ENCODE measurements at places on chromosomes 2 and 18.

- DNase-seq: no peak
Observed at GRCh38 chr2:501130-501529, 176.1 kb downstream of the TMEM18 start.

- DNase-seq: no peak
Observed at GRCh38 chr2:62512384-62512783, 6.4 kb upstream of the TMEM17 start.

- DNase-seq: no peak
Observed at GRCh38 chr2:47645246-47645645, 137.7 kb upstream of the MSH6 start.

GRCh38 chr2:137964859-137965459, 686 bp downstream of the HNMT start:
- DNase-seq: no peak

GRCh38 chr2:27123302-27124150, at the start of gene ABHD1:
TSS of gene ABHD1 (plus strand) at chr2:27123815. CDS start at chr2:27123949, 134 bp downstream.
- DNase-seq: peak; percentile 30

GRCh38 chr2:13091455-13091854, 374.7 kb downstream of the TRIB2 start:
- DNase-seq: no peak

DNA sequence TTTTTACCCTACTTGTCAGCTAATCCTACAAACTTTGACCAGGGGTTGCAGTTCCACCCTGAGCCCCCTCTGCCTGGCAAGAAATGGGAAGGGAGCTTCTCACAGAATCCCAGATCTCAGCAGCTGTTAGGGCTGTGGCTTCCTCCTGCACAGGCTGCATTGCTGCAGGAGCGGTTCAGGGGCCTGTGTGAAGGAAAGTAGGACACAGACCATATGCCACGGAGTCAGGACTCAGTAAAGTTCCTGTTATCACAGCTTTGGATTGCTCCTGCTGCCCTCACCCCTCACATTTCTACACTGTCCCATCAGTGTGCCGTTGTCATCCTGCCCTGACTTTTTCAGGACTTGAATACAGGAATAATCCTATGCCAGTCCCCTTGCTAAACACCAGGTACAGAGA, 62.8 kb upstream of the SP3 start:
- DNase-seq: no peak

GRCh38 chr2:210302326-210302725, 12.6 kb downstream of the MYL1 start:
- DNase-seq: no peak

DNA sequence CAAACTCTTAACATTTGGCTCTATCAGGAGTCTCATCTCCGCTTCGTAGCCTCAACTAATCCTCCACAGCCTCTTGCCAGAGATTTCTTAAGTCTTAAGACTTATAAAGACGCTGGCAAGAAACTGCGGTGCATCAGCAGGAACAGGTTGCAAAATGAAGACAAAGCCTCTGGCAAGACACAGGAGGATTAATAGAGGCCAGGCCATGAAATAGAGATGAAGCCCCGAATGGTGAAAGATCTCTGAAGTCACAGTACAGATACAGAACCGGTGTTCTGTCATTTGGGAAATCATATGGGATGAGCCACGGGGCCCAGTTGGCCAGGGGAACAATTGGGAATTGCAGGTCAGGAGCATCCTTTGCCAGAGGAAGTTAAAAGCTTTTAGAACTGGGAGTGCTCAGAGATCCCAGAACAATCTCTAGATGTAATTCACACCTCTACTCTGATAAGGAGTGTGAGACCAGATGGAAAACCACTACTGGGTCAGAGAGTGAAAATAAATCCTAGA, 190.9 kb upstream of the FOSL2 start:
- DNase-seq: no peak

GRCh38 chr2:215280326-215280725, 31.5 kb upstream of the ATIC start:
- no peak for DNase-seq

GRCh38 chr2:127416506-127417001, 1.7 kb upstream of the PROC start:
- no peak for DNase-seq

- no peak for DNase-seq
Observed at GRCh38 chr18:79782566-79783308, 15.0 kb upstream of the KCNG2 start.

GRCh38 chr18:78922856-78923255, 56.8 kb upstream of the SALL3 start:
- DNase-seq: no peak

DNA sequence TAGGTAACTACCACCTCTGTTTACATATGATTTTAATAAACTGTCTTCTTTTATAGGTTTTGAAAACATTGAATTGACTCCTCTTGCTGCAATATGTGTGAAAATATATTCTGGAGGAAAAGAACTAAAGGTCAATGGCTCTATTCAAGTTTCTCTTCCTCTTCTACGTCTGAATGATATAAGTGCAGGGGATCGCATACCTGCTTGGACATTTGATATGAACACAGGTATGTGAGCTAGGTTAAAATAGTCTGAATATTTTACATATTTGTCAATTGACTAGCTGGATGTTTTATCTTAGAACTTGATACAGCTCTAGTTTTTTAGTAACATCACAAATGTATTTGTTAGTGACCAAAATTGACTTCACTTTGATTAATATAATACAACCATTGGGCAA, 57.2 kb downstream of the FAM171B start:
- DNase-seq: no peak

- DNase-seq: no peak
Observed at GRCh38 chr2:108370080-108370479, 7.7 kb upstream of the SULT1C4 start.

GRCh38 chr2:75238670-75239330, 39.5 kb upstream of the TACR1 start:
- no peak for DNase-seq

DNA sequence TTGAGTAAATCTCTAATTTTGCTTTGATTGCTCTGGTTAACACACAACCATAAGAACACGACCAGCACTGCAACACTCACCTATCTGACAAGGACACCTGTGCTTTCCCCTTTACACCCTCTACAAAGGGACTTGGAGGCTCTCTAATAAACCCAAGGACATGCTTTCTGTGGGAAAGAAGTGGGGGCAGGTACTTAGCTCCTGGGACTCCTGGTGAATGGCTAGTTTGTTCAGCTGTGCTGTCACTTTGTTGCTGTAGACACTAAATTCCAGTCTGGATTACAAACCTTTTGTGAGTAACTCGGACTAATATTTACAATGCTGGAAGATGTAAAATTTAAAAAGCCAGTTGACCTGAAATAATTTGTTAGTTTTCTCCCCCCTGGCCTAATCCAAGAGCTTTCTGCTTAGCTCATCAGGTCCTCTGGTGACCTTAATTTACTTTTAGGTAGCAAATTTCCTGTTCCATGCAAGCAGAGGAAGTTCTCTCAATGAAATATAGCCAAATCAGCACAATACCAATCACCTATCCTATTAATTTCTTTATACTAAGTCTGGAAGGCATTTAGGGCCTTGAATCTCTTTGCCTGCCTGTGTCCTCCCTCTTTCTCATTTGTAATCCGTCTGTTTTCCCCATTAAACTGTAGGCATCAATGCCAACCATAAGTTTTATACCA, 67.5 kb downstream of the PLCL1 start:
- no peak for DNase-seq

GRCh38 chr2:12127638-12128037, 381.2 kb downstream of the LPIN1 start:
- DNase-seq: no peak

DNA sequence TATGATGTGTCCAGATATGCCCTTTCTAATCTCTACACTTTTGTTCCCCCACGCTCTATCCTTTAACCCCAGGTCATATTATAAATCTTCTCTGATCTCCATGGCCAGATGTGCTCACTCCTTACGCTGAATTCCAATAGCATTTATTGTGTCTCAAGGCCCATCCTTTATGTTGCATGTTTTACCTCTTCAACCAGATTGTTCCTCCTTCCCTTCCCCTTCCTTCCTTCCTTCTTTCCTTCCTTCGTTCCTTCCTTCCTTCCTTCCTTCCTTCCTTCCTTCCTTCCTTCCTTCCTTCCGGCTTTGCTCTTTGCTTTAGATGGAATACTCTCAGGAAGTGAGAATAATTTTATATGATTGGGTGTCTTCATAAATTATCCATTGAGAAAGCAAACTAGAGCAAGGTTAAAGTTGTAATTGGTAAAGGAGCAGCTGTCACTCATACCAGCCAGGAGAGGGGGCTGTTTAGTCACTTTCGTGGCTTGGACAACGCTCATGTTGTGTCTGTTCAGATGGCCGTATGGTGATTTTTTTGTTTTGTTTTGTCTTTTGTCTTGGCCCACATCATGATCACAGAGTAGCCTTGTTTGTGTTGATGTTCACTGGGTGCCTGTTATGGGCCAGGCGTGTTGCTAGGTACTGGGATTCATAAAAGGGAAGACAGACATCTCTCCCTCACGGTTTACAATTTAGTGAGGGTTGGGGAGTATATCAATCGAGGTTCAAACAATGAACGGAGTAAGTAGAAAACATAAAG, 68.0 kb downstream of the DAW1 start:
- DNase-seq: no peak

DNA sequence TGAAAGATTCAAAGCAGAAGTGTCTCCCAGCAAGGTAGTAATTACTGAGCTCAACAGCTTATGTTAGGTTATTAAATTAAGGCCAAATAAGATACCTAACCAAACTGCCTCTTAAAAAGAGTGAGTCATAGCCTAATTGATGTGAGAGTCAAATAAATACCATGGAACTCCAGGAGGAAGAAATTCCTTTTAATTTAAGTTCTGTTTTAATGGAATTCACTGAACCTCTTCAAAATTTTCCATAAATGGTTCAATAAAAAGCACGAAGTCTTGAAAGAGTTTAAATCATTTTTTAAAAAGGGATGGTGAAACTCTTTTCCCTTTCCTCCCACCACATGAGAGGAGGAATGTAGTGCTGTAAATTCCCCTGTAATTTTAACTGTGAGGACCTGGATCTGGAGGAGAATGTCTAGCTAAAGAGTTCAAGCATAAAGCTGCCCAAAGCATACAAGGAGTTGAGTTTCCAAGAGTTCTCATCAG, 180.8 kb upstream of the MMADHC start:
- no peak for DNase-seq

DNA sequence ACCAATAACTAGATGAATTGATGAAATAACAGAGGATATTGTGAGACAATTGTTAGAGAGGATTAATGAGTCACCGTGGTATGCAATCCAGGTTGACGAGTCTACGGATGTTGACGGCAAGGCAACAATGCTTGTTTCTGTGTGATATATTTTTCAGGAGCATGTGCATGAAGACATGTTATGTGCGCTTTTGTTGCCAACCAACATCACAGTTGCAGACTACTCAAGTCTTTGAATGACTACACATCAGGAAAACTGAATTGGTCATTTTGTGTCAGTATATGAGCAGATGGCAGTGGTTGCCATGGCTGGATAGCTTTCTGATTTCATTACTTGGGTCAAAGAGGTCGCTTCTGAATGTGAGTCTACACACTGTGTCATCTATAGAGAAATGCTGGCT, 96.8 kb upstream of the CRACDL start:
- no peak for DNase-seq

- DNase-seq: no peak
Observed at GRCh38 chr2:23209059-23209458, 175.9 kb upstream of the KLHL29 start.

- no peak for DNase-seq
Observed at GRCh38 chr18:75625966-75626365, 198.5 kb upstream of the SMIM21 start.

DNA sequence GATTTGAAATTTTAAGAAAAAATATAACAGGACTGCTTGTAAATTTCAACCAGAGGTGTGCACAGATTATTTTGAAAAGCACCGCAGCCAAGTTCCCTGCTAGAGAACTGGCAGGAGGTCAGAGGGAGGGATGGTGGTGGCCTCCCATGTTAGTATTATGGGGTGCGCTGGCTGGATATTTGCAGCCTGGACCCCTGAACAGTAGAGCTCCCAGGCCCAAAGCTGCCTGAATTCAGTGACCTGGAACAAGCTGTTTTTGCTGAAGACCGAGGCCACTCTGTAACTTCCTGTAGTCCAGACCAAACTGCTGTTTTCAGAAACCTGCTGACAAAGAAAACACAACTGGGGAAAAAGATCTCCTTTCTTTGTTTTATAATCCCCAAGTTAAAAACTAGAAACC, 314.3 kb downstream of the TNS1 start:
- no peak for DNase-seq

DNA sequence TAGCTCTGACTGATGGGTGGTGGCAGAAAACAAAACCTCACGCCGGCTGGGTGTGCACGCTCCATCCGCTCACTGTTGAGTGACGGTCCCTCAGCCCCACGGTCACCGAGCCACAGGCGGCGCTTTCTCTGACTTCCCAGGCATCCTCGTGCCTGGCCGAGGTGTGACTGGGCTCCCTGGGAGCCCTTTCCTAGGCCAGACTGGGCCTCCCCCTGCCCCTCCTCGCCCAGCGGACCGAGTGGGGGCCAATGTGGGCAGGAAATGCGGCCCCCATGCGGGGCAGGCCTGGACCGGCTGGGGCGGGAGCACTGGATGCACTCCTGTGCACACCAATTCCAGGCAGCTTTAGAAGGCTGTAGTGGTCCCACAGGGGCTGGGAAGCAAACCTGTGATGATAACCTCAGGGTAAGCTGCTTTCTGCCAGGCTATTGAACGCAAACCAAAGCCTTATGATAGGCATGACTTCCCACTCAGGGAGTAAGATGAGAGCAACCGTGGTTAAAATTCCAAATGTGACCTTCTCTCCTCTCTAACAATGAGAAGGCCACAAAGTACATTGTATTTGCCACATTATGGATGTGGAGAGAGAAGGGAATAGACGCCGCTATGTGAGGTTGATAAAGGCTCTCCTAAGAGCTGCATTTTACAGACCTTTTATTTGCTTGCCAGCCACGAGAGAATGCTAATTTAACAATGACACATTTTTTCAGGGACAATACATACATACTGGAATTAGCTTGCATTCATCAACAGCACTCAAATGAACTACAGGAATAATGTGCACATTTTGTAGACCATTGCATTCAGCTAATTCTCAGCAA, 83.9 kb upstream of the PGAP1 start:
- DNase-seq: no peak

- DNase-seq: no peak
Observed at GRCh38 chr2:88753833-88754584, 62.5 kb downstream of the RPIA start.

DNA sequence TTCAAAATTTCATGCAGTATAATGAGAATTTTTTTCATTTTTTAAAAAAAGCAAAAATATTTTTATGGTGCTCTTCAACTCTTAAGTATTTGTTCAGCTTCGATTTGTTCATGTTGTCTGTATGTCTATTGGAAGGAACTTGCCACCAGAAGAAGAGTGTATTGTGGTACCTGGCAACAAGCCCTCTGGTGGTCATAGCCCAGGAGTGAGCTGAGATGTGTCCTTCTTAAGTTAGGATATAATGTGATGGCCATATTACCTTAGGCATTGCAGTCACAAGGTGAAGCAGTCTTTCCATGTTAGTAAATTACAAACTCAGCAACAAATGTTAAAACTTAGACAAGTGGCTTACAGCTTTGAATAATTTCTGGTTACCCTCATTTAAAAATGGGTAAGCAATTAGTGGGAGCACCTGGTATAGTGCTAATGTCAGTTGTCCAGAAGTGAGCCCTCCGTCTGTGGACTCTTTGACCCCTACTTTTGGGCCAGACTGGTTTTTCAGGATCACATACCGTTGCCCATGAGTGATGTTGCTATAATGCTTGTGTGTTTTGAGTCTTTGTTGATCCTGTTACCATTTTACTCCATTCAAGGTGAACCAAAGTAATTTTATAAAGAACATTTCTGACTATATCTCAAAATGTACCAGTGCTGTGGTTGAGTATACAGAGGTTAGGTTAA, 57.4 kb downstream of the MYO1B start:
- no peak for DNase-seq

Measured in stimulated activated CD4-positive, alpha-beta T cell treated with anti-CD3 and anti-CD28 coated beads, TNF-alpha, amount 100 ng/mL, for 1 hour (primary cell).